H1 (cell line): ENCODE measurements at places on chromosomes 16 and 17.

- no peak for DNase-seq
These were observed 883 bp upstream of the TAF15 start for GRCh38 chr17:35808240-35808961.

DNA sequence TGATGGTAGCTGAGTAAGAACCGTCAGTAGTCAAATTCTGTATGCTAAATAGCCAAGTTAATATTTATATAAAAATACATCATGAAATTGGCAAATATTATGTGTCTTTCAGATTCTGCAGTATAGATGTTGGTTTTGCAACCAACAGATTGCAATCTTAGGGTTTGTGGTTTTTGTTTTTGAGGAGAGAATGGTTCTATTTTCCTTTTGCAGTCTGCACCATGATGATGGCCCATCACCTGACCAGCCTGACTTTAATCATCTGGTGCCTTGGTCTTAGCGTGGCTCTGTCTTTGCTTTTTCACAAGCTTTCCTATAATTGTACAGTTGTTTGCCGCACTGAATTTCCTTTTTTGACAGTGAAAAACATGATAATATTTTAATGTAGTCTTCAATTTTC, 50.7 kb downstream of the NUP93 start:
- no peak for DNase-seq

GRCh38 chr17:82776454-82776853, 24.6 kb downstream of the TBCD start:
- no peak for DNase-seq

DNA sequence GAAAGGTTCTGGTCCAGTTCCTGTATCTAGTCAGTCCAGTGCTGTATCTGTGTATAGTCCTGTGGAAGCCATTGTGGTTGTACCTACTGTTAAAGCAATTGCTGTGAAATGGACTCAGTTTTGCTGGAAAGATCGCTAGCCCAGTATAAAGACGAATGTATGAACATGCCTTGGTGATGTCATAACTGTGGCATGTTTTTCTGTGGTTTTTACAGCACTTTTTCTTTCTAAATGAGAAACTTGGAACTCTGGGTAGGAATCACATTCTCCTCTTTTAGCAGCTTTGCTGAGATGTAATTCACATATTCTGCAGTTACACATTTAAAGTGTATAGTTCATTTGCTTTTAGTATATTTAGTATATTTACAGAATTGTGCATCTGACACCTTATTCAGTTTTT, 58.1 kb downstream of the MAP2K4 start:
- DNase-seq = no peak

GRCh38 chr16:3999479-4000325, 116.5 kb downstream of the ADCY9 start:
- DNase-seq = no peak

GRCh38 chr17:64055183-64056142, 35.0 kb upstream of the ICAM2 start:
- no peak for DNase-seq

- DNase-seq = no peak
These were observed 6.0 kb downstream of the PDP2 start for GRCh38 chr16:66886321-66886720.

- DNase-seq = no peak
These were observed 41.3 kb upstream of the PABPN1L start for GRCh38 chr16:88907768-88908167.

GRCh38 chr16:58198803-58199411, 1.0 kb upstream of the CSNK2A2 start:
- DNase-seq = no peak

- no peak for DNase-seq
These were observed 29.3 kb upstream of the MFSD6L start for GRCh38 chr17:8828517-8828875.

- DNase-seq = no peak
These were observed 13.5 kb downstream of the PSMD7 start for GRCh38 chr16:74309789-74310781.

GRCh38 chr16:10827691-10828341, 9.2 kb upstream of the TVP23A start:
- DNase-seq = no peak

DNA sequence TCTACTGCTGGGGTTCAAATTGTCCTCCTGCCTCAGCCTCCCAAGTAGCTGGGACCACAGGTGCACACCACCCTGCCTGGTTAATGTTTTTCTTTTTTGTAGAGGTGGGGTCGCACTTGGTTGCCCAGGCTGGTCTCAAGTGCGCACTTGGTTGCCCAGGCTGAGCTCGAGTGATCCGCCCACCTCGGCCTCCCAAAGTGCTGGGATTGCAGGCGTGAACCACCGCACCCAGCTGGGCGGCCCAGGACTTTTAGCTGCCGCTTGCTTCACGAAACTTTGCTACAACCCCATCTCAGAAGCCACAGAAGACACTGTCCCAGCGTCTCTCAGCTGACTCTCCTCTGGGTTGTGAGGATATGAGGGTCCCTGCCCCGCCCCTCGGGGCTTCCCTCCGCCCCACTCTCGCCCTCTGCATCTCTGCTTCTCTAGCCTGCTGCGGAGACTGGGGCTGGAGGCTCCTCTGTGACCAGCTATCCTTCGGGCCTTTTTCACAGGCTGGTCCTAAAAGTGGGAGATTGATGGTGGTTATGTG, 48.8 kb upstream of the CBX4 start:
- DNase-seq = no peak

DNA sequence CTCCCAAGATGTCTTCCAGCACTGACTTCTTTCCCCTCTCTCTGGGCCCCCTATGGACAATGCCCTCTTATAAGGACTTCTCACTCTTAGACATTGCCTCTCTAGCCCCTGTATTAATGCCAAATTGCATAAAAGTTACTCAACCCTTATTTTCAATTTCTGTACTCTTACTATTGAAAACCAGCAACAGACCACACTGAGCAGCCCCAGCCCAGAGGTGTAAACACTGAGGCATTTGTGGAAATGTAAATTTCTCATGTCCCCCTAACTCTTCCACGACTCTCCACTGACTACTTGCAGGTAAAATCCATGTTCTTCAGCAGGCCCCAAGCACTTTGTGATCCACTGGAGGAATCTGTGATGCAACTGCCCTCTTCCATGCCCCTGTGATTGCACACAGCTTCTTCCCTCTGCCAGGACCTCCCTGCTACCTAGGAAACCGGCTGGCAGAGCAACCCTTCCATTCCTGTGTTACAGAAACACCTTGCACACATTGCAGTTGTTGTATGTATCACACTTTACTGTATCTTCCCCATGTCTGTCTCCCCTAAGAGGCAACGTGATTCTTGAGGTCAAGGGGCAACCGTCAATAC, 4.4 kb downstream of the N4BP1 start:
- no peak for DNase-seq

DNA sequence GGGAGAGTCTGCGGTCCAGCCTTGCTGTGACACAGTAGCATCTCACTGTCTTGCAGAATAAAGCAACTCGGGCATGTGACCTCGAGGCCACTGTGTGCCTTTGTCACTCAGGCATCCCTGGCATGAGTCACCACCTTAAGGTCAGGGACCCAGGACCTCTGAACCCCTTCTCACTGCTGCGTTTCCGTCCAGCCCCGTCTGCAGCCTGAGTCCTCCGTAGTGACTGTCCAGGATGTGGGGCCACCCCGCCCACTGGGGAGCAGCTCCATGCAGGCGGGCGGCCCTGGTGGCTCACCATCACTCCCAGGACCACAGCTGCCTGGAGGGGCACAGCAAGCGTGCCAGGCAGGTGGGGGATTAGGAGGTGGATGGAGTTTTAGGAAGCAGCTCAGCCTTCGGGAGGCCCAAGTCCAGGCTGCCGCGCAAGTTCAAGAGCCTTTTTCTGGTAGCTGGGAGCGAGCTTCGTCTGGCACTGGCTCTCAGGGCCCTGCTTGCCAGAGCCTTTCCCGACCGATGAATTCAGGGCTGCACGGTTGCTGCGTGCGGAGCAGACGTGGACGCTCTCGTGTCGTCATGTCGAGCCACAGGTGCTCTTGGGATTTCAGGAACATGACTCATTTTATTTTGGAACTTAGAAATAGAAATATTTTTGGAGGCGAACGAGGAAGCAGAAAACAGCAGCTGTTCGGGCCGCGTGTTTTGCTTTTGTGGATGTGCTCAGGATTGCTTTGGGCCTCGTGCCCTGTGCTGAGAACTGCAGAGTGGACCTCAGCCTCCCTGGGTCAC, 16.8 kb downstream of the KCTD5 start:
- no peak for DNase-seq

- no peak for DNase-seq
These were observed 1.6 kb downstream of the PRSS41 start for GRCh38 chr16:2799859-2800226.

DNA sequence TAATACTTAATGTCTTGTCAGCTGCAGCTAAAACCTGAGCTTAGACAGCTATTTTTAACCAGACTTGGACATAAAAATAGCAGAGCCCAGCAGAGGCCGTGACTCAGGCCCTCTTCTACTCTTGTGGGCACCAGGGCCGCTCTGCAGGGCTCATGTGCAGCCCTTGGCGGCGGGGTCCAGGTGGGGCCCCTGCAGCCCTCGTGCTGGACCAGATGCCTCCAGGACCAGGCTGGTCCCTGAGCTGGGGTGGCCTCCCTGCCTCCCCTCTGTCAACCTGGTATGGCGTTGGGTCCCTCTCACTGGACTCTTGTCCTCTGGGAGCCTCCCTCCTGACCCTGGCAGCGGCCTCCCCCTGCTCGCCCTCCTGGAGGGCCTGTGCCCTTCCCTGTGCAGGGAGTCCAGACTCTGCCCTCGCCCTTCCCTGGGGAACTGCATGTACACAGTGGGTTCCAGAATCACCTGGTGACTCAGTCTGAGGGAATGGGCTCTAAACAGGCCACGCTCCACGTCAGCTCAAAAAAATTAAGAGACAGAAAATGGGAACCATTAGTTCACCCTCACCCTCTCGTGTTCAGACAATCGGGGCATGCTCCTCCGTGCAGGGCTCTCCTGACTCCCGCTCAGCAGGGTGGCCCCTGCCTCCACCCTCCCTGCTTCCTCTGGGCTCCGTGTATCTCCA, 9.7 kb downstream of the CDK5R1 start:
- no peak for DNase-seq

- DNase-seq = no peak
These were observed 35.0 kb downstream of the ITGB3 start for GRCh38 chr17:47288531-47289116.

- DNase-seq = no peak
These were observed 31.9 kb upstream of the CPHXL start for GRCh38 chr16:75758215-75758614.

- DNase-seq = no peak
These were observed 179.3 kb upstream of the CIBAR2 start for GRCh38 chr16:85291302-85292148.

DNA sequence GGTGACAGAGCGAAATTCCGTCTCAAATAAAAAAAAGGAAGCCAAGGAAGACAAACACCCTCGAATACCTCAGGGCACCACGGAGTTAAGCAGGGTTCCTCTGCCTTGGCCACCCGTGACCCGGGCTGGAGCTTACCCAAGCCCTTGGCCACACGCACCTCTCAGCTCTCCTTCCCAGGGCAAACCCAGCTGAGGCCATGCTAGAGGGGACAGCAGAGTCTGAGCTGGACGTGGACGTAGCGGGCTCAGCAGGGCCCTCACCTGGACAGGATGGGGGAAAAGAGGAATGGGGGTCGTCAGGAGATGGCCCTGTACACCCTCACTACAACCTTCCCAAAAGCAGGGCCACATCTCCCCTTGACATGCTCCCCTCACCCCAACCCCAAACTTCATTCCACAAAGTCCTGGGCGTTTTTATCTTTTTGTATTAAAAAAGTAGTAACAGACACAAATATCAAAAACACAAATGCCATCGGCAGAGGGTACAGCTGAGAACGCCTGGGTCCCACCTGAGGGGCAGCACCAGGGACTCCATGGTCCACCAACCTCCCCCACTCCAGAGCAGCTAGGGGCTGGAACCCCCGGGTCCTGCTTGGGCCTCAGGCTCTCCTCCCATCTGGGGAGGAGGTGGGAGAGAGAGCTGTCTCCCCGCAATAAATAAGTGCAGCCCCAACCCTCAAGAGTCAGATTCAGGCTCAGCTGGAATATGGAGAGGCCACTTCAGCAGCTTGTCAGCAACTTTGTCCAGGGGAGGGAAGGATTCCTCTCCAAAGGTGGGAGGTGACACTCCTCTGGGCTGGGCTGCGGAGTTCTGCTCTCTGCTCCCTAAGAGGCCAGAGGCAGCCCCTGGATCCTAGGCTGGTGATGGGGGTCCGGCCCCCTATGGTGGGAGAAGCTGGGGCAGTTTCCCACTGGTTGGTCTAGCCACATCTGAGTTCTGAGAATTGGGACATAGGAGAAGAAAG, 11.9 kb downstream of the PER1 start:
- DNase-seq = no peak

- peak; percentile 15 for DNase-seq
These were observed 29.1 kb downstream of the AKAP1 start for GRCh38 chr17:57114085-57114673.

DNA sequence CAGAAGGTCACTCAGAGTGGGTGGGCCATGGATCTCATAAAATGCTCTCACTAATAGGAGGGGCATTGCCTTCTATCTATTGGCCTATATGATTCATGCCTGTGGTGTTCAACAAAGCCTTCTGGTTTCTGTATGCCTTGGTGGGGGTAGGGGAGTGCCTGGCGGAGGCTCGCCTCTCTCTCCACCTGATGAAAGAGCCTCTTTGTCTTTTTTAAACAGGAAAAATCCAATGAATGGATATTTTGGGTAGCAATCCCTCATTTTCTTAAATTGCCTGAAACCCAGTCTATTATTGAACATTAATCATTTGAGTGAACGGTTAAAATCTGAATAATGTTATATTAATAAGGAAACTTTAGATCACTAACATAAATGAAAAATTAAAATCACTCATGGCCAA, 90.6 kb downstream of the TOX3 start:
- no peak for DNase-seq

- peak; percentile 31 for DNase-seq
These were observed 48.8 kb downstream of the ADCY9 start for GRCh38 chr16:4067262-4068001.

DNA sequence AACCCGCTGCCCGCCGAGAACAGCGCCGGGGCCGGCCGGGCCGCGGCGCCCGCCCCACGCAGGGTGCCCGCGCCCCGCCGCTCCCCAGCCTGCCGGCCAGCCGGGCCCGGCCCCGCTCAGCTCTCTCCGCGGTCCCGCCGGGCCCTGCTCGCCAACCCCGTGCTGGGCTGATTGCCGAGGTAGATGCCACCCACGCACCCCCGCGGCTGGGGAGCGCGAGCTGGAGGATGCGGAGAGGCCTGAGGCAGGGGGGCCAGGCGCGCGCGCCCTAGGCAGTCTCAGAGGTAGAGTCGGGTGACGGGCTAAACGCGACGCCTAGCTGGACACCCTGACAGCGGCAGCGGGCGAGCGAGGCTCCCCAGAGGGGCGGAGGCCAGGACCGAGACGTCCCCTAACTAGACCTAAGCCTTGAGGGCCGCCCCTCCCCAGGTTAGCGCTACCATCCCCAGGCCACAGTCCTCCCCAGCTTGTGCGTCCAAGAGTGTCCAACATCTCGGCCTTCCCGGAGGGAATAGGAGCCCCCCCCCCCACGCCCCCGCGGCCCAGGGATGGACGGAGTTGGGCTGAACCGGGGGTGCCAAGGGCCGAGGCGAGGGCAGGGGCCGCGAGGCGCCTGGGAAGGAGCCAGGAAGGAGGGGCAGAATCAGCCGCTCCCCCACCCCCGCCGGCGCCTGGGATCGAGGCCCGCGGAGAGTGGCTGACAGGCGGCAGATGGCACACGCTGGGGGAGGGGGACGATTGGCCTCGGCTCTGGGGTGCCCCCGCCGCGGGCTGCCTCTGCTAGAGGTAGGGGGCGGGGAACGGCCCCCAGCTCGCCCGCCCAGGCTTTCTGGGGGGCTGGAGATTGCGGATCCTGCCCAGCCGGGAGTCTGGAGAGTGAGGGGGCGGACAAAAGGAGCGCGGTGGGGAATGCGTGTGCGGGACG, 2.5 kb upstream of the ZNF423 start:
- DNase-seq = no peak

- no peak for DNase-seq
These were observed 1.4 kb downstream of the NT5M start for GRCh38 chr17:17304521-17304985.

- DNase-seq = no peak
These were observed 147.8 kb downstream of the CMIP start for GRCh38 chr16:81592353-81592866.
